Thymus (tissue), 14 donors: ENCODE measurements at places on chromosomes 6 and 20.

DNA sequence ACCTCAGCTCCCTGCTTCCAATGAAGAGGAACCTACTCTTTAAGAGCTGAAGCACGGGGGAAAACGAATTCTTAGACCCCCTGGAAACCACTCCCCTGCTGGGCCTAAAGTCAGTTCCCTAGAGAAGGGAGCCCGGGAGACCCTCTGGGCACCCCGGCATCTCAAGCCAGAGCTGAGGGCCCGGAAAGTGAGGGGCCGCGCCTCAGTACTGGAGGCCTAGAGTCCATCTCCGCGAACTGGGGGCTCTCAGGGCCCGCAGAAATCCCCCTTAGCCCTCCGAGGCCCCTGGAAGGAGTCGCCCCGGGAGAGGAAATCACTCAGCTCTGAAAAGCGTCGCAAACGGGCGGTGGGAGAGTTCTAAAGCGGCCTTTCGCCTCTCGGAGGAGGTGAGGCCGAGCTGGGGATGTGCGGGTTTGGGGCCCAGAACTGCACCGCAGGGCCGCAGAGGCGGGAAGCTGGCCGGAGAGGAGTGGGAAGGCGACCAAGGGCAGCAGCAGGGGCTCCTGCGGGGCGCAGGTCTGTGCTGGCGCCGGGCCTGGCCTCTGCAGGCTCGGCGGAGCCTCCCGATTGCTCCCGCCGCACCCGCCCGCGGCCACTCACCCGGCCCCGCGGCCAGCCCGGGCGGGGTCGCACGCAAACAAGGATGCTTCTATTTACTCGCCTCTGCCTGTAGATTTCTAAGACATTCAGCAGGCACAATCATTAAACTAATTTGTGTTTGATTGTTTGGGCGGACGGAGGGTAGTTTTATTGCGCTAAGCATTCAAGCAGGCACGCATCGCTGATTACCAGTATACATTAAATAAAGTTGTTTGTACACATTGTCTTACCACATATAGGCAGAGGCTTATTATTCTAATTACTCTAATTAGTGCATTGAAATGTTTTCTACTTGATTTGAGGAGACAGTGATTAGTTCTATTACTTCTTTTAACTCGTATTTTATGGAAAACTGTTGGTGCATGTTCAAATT is 9.2 kb downstream of the POU3F2 start:
- DNase-seq: no peak

DNA sequence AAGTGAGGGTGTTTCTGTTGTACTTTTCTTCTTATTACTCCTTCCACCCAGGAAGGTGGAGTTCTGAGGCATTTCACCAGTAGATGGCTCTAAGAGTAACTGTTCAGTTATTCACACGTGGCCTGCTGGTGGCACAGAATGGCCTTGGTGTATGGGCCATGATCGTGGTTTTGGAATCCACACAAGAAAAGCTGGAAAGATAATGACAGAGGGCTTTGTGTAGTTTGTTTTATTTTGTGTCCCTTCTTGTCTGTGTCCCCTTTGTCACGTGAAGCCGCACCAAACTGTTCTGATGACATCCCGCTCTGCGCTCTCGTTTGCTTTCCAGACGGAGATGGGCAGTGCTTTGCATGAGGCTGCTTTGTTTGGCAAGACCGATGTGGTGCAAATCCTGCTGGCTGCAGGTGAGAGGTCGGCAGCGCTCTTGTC is 93.4 kb downstream of the ANKS1A start:
- DNase-seq: no peak

GRCh38 chr6:6788394-6789032 is 200.0 kb downstream of the LY86 start:
- DNase-seq: no peak

GRCh38 chr6:27667016-27667656 is 194.2 kb upstream of the ZNF184 start:
- DNase-seq: no peak

GRCh38 chr6:134768931-134769330 is 181.0 kb downstream of the ALDH8A1 start:
- DNase-seq: no peak

- no peak for DNase-seq
Observed at GRCh38 chr6:159946912-159947311, 22.0 kb upstream of the IGF2R start.

- no peak for DNase-seq
Observed at GRCh38 chr6:124033501-124033900, 229.8 kb downstream of the NKAIN2 start.

- DNase-seq: no peak
Observed at GRCh38 chr20:1320902-1321653, 7.9 kb downstream of the SDCBP2 start.

DNA sequence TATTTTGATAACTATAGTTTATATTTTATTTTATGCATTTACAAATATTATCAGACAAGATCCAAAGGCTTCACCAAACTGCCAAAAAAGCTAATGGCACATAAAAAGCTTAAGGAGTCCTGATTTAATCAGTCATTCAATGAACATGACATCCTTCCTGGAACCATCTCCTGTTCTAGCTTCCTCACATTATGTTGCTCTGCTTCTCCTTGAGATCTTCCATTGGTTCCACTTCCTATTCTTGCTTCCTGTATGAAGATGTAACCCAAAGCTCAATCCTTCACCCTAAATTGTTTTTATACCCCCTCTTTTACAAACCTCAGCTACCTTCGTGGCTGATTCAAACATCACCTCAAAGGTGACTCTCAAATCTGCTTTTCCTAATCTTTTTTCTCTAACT is 4.5 kb upstream of the BRD2 start:
- DNase-seq: no peak

DNA sequence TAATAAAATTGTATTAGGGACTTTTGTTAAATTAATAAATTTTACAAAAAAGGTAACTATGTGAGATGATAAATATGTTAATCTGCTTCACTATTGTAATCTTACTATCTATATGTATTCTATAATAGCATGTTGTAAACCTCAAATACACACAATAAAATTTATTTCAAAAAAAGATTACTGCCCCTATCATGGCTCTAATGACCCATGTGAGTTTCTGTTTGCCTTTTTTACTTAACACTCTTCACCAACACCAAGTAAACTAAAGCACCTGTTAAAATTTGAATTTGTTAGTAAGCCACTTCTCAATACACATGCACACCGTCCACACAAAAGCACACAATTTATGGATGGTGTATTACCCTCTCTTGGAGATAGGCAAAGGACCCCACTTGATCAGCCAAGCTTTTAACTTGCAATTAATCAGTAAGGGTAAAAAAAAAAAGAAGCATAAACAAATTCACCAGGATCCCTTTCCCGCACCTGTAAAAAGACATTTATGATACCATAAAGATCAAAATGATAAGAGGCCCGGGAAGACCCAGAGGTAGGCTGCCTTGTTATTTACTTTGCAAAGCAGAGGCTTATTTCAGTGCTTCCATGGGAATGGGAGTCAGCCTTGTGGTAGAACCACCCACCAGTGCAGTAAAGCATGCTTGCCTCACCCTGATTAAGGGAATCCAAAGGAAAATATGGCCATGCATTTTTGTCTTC is 28.6 kb upstream of the PKHD1 start:
- DNase-seq: no peak
